GM10248 (cell line): ENCODE measurements at places on chromosomes 2 and 18.

GRCh38 chr2:24329700-24330099 is 30.6 kb downstream of the ITSN2 start:
- peak; percentile 54 for DNase-seq

- DNase-seq = no peak
Observed at GRCh38 chr2:46679761-46680160, 200.4 kb downstream of the TMEM247 start.

DNA sequence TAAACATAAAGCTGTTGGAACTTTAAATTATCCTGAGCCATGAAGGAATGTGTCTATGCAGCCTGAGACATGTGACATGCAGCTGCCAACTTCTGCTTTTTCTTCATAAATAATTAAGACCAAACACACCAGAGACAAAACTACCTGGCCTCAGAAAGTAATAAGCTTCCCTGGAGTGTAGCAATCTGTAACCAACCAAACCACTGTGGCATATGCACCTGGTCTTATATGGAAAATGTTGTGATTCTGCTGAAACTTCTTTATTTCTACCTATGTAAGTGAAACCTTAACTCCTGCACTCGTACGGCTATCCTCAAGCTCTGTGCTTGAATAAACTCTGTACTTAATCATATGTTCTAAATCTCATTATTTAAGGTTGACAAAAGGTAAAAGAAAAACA is 515.0 kb downstream of the TMEM182 start:
- DNase-seq = no peak

DNA sequence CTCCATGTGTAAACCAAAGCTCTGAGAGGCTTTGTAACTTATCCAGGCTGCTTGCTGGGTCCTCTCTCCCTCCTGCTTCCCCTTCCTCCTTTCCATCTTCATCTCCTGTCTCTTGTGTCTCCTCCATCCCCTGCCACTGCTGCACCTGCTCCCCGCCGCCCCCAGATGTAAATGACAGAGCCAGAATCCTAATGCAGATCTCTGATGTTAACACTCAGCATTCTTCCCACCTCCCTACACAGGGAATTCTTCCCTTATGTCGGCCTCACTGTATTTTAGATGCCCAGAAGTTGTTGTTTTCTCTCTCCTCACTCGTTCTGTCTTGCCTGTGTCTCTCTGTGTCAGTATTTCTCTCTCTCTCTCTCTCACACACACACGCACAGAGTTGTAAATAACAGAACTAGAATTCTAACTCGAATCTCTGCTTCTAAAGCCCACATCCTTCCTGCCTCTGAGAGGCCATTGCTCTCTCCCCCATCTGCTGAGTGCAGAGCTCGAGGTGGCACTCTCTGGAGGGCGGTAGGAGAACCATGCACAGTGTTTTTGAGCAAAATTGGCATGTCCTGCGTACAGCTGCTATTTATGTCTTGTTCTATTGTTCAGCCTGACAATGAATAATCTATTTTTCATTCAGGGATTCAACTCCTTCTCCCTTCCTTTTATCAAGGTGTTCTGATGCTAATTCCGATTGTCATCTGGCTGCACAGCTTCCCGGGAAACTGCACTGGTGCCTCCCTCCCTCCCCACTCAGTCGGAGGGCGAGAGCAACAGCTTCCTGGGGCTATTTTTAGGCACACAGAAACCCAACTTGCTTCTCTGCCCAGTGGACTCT is 219.9 kb downstream of the SH3RF3 start:
- DNase-seq = no peak

- no peak for DNase-seq
Observed at GRCh38 chr18:26702086-26702485, 153.7 kb upstream of the KCTD1 start.

- peak; percentile 28 for DNase-seq
Observed at GRCh38 chr2:126449677-126450076, 206.3 kb upstream of the GYPC start.

DNA sequence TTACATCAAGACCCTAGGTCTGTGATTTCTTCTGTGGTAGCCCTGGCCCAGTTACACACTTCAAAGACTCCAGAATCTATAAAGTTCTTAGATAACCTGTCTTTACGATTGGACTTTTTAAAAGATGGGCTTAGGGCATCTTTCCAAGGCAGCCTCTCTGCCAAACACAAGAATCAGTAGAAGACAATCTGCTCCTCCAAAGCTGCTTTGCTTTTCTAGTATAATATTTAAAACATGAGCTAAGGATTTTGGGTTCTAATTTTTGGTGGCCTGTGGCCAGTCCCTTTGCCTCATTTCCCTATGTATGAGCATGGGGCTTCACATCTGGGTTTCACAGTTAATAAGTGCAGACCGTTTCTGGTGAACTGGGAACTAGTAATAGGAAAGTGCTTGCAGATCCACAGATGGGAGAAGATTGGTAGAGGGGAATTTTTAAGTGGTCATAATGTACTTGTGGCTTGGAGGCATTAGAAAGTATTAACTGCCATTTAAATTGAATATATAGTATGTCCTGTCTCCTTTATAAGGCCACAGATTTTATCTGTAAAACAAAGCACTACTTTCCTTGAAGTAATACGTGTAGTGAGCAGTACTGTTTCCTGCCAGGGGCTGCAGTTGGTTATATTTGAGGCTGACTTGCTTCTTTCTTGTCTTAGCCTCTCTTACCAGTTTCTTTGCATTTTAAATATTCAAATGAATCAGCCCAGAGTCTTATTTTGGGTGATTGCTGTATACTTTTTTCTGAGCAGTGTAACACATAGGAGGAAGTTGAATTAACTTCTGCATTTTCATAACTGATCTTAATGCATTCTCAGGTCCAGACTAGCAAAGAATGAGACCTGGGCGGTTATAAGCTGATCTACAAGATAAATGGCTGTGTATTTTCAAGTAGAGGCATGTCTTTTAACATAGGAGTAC is 1.5 kb downstream of the ARPC2 start:
- peak; percentile 55 for DNase-seq

DNA sequence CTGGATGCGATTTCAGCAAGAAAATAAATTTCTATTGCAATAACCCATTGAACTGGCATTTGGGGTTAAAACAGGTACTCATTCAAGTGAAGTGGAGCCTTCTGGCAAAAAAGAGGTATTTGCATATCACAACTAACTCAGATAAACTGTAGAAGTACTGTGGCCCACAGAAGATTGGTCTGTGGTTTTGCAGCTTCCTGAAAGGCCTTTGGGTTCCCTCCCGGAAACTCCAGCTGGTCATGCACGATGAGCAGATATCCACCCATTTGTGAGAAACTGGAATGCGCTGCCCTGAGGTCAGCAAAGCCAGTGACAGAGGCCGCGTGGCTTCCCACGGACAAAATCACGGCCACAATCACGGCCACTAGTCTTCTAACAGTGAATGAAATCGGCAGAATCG is 106.3 kb downstream of the EPHA4 start:
- no peak for DNase-seq

DNA sequence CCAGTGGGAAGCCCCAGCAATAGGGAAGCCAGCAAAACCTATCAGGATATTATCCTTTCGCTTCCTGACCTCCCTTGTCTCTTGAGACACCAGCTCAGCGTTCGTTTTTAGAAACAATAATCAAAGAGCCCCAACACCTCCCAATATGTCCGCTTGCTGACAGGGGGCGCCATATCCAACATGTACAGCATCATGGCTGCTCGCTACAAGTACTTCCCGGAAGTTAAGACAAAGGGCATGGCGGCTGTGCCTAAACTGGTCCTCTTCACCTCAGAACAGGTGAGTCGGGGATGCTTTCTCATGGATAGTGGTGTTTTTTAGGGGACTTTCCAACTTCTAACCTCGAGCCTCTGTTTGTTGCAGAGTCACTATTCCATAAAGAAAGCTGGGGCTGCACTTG is 28.7 kb downstream of the GAD1 start:
- DNase-seq = no peak

DNA sequence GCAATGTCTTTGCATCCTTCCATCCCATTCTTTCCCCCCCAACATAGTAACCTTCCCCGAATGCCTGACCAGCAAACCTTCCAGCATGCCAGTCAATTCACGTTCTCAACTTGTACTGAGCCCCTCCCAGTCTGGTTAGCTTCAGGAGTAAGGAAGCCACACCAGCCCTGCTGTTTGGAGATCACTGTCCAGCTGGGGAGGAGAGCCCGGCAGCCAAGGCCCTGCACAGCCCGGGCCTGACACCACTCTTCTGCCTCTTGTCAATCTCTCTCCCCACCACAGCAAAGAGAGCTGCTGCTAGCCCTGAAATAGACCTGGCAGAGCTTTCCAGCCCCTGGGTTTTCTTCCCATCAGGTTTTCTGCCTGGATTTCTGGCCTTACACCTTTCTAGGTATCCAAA is 185.8 kb upstream of the ID2 start:
- no peak for DNase-seq

- no peak for DNase-seq
Observed at GRCh38 chr2:8546612-8547283, 135.1 kb upstream of the ID2 start.

DNA sequence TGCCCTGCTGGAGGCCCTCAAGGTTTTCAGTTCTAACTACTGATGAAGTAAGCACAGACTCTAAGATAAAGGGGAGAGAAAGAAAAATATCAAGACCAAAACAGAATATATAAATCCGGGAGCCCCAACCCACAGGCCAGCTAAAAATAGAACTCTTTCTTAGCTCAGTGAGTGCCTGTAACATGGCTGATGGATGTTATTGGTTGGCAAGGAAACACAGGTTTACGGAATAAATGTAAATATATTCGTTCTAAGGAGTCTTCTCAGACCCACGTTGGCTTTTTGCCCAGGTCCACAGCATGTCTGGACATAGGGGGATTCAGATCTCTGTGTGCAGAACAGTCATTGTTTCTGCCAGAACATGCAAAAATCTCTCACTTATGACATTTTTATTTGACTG is 139.0 kb upstream of the SERPINE2 start:
- DNase-seq = no peak

GRCh38 chr18:26741048-26741447 is 124.5 kb downstream of the AQP4 start:
- no peak for DNase-seq

GRCh38 chr2:42238644-42239288 is 69.6 kb downstream of the EML4 start:
- DNase-seq = no peak

DNA sequence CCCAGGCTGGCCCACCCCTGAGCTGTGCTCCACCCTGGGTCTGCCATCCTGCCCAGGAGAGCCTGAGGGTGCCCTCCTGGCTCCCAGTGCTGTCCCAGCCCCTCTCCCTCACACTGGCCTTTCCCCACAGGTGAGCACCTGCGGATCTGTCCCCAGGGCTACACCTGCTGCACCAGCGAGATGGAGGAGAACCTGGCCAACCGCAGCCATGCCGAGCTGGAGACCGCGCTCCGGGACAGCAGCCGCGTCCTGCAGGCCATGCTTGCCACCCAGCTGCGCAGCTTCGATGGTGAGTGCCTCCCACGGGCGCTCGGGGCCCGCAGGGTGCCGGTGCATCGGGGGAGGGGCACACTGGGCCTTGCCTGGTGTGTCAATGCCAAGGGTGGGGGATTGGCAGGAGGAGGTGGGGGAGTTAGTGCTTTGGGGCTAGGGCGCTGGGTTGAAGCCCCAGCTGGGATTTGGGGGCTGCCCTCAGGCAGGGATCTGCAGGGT is 23.5 kb downstream of the GPC1 start:
- no peak for DNase-seq

DNA sequence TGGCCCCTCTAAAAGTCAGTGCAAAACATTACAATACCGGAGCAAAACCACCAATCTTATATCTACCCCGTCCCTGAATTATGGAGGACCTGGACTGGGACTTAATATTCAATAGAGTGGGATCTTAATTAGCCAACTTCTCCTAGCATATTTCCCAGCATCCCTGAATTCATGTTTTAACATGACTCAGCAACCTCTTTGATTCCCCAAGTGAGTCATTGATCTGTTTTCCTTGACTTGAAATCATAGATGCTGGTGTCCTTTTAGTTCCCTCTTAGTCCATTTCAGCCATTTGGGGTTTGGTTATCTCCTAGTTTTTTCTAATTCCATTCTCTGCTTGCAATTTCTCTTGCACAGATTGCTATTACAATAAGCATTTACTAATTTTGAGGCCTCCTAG is 677.7 kb upstream of the CELF4 start:
- DNase-seq = no peak

DNA sequence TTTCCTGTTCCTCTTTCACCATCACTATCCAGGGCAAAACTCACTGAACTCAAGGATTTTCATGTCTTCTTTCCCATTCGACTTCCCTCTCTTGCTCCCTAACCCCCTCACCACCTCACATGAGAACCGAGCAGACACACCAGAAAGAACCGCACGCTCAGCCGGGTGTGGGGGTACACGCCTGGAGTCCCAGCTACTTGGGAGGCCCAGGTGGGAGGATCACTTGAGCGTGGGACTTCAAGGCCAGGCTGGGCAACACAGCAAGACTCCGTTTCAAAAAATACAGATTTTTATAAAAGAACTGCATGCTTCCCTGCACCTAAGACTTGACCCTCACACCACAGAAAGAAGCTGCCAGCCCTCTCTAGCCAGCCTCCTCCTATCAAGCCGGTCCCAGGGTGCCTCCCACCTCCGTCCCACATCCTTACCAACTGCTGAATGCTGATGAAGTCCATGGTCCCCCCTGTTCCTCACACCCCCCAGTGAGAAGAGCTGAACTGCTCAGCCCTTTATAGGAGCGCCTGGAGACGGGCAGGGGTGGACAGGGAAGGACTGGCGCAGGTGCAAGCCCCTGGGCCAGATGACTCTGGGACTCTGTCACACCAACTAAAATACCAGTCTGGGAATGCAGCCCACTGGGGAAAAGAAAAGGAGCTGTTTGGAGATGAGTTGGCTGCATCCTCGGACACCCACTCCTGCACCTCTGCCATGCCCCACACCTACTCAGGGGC is at the start of gene ANKRD23:
Gene ANKRD23 (minus strand): TSS at position 484 of the 731 bp plus-strand sequence. CDS start 29 bp downstream, at position 455.
- DNase-seq = no peak

DNA sequence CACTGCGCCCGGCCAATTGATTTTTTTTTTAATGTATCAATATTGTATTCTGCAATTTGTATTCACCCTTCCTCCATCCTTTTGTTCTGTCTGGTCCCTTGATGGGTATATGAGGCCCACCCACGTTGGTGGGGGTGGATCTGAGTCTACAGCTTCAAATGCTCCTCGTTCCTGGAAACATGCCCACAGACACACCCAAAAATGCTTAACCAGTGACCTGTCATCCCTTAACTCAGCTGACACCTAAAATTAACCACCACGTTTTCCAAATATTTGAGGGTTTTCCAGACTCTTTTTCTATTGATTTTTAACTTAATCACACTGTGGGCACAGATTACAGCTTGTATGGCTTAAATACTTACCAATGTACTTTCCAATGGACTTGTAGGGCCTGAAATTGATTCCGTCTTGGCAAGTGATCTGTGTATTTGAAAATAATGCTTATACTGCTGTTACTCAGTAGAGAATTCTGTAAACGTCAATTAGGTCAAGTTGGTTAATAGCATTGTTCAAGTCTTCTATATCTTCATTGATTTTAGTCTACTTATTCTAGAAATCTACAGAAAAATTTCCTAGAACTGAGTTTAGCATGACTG is 34.4 kb upstream of the CYP27C1 start:
- no peak for DNase-seq
